ENCODE measurements at places on chromosomes 4 and X.

GRCh38 chr4:187613089-187613839 is 382.3 kb upstream of the ZFP42 start:
- peak; percentile 59 for DNase-seq

DNA sequence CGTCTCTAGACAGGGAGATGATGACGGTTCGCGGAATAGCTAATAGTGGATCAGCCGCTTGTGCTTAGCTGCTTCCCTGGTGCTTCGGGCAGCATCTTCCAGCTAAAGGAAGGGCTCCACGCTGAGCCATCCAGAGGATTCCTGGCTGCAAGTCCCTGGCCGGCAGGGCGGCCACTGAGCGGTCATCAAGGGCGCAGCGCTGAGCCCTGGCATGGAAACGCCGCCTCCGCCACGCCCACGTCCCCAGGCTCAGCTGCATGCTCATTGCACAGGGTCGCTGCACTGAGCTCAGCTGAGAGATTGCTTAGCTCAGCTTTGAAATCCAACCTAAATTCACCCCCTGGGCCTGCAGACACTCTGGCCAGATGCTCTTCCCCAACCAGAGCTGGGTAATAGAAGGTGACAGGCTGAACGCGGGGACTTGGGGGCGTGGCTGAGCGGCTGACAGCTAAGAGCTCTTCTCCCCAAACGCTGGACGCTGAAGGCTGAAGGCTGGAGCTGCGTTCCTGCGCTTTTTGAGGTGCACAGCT is 118.2 kb upstream of the KIT start:
- peak; percentile 63 for DNase-seq

GRCh38 chr4:129059028-129059427 is 34.3 kb downstream of the SCLT1 start:
- no peak for DNase-seq

- no peak for DNase-seq
Measured at GRCh38 chr4:140046543-140046942, 107.4 kb downstream of the MAML3 start.

Data from testis (tissue), 5 donors.